ENCODE measurements at places on chromosomes 6 and 20.

GRCh38 chr20:44597930-44598329, 15.6 kb downstream of the PKIG start:
- no peak for DNase-seq

DNA sequence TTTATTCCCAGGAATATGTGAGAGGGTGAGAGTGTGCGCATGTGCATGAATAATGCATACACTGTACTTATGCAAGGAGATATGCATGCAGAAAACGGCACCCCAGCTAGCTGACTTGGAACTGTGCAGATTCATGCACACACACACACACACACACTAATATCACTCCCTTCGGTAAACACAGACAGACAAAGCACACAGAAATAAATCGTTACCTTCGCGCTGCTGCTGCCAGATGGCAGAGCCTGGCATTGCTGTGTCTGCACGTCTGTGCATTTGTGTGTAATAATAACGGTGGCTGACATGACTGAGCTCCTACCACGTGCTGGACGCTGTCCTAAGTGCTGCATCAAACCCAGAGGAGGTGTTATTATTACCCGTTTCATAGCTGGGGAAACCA, 36.8 kb downstream of the PREX1 start:
- no peak for DNase-seq

DNA sequence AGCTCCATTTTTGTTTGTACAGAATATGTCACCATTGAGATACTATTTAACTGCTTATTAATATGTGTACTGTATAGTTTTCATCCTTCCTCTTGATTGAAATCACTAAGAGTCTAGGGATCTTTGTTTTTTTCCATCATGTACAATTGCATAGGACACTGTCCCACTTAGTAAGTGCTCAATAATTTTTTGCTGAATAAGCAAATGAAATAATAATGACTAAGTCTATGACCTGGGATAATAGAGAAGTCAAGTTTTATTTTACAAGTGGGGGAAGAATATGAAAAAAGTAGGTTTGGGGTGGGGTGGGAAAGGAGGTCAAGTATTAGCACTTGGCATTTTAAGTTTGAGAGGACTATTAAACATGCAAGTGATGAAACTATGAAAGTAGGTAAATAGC, 4.5 kb upstream of the EYS start:
- no peak for DNase-seq

DNA sequence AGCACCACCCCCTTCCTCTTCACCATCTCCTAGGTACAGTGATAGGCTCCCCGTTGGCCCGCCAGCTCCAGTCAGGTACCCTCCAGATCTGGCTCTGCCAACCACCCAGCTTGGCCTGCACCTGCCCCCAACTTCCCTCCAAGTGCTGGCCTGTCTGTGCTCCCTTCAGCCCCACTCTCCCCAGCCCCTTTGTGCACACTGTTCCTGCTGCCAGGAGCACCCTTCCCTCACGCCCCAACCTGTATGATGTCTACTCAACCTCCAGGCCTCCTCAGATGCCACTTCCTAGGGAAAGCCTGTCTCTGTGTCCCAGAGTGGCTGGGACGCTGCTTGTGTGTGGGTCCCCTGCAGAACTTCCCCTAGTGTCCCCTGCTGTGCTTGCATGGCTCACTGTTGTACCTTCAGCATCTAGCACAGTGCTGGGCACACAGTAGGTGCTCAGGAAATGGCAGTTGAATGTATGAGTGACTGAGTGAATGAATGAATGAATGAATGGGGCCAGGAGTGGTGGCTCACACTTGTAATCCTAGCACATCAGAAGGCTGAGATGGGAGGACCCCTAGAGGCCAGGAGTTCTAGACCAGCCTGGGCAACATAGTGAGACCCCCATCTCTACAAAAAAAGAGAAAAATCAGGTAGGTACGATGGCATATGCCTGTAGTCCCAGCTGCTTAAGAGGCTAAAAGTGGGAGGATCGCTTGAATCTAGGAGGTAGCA, 3.0 kb downstream of the ZBP1 start:
- no peak for DNase-seq

GRCh38 chr6:132300323-132300949, 100.8 kb downstream of the MOXD1 start:
- DNase-seq: no peak

- no peak for DNase-seq
Observed at GRCh38 chr6:31908791-31909190, 6.9 kb upstream of the ZBTB12 start.

DNA sequence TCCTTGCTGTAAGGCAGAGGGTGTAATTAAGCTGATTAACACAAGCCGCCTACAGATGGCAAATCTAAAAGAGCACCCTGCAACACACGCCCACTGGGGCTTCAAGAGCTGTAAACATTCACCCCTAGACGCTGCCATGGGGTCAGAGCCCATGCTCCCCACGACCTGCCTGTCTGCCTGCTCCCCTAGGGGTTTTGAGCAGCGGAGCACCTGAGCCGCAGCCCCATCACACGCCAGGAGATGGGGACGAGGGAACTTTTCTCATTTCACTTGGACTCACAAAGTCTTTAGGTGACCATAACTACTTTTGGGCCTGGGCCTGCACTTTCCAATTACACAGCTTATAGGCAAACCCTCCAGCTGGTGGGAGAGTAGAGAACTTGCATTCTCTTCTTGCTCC, 99.0 kb upstream of the SOX4 start:
- no peak for DNase-seq

DNA sequence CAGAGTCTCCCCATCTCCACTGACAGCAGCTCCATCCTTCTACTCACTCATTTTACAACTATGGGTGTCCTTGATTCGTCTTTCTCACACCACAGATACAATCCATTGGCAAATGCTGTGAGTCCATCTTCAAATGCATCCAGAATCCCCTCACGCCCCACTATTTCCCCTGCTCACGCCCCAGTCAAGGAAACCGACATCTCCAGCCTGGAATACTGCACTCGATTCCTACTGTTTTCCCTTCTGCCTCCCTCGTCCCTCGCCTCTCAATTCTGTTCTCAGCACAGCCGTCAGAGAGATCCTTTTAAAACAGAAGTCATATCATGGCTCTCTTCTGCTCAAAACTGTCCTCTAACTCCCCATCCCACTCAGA, 4.7 kb downstream of the HLA-B start:
- DNase-seq: no peak

DNA sequence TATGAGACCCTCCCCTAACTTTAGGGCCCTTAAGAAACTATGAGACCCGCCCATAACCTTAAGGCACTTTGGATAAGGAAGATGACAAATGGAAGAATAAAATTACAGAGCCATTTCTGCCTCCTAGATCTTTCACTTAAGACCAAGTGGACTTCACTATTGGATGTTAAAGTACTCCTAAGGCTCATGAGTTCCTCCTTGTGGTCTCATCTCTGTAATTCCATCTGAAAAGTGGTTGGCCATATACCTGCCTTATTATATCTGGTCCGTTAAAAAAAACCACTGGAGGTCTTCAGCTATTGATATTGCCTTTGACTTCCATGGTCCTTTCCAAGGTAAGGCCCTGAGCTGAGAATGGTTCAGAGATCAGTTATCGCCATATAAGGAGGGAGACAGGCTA, 310.3 kb downstream of the EYA4 start:
- no peak for DNase-seq

- no peak for DNase-seq
Observed at GRCh38 chr20:43915211-43916072, 790 bp downstream of the TOX2 start.

- DNase-seq: no peak
Observed at GRCh38 chr20:43941476-43942200, 27.0 kb downstream of the TOX2 start.

DNA sequence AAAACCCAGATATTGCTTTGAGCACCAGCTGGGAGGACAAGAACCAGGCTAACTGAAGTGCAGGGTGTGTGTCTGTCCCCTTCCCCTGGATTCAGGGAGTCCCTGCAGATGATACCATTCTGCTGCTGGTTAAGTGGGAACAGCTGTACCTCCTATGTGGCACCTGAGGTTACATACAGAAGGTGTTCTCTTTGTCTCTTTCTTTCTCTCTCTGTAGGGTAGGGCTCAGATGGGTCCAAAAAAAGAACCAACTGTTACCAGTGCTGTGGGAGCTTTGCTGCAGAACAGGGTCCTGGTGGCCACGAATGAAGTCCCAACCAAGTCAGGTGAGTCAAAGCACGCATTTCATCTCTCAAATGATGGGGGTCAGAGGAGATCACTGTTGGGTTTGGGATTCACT, 38.6 kb downstream of the ZC2HC1B start:
- no peak for DNase-seq

GRCh38 chr6:36969988-36970891, 15.7 kb downstream of the PI16 start:
- DNase-seq: no peak

DNA sequence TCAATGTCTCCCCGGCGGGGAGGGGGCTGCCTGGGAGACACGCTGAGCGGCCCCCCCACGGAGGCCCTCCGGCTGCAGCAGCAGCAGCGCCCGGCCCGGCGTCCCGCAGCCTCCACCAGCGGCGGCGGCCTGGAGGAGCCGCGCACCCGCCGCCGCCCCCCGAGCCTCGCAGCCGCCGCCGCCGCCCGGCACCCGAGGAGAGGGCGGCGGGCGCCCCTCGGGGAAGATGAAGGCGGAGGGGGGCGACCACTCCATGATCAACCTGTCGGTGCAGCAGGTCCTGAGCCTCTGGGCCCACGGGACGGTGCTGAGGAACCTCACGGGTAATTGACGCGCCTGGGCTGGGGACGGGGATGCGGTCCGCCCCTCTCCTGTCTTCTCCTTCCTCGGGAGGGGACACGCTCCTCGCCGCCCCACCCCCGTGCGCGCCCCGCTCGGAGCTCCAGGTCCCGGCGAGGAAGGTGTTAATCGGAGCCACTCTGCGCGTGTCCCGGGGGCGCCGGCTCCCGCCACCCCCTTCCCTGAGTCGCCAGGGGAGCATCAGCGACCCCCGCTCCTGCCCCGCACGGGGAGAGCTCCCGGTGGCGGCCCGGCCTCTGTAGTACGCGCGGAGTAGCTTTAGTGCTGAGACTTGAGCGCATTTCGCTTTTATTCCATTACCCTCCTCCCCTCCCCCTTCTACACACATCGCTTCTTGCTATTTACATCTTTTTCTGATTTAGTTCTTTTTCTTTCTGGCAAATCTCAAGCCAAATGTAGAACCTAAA, 686 bp downstream of the TMEM170B start:
- peak; percentile 45 for DNase-seq

DNA sequence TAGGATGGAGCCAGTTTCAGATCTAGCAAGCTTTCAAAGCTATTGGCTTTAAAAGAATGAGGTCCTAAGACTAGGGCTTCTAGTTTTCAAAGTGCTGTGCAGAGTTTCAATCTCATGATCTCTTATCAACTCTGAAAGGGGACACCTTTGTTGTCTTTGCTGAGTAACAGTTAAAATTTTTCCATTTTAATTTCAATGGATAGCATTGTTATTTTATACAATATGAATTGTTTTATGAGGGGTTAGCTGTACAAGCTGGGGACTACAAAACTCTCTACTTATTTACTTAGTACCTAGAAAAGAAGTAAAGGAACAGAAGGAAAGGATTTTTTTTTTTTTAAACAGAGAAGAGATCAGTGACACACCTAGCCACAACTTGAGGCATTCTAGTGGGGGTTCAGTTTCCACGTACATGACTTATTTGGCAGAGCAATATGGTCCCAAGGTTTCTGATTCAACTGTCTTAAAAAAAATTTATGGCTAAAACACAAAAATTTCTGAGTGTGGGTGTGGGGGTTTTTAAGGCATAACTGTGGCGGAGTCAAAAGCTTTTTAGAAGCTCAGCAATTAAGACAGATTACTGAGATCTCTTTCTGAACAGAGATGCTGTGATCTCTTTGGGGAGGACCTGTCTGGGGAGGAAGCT, 46.1 kb upstream of the JAG1 start:
- no peak for DNase-seq

DNA sequence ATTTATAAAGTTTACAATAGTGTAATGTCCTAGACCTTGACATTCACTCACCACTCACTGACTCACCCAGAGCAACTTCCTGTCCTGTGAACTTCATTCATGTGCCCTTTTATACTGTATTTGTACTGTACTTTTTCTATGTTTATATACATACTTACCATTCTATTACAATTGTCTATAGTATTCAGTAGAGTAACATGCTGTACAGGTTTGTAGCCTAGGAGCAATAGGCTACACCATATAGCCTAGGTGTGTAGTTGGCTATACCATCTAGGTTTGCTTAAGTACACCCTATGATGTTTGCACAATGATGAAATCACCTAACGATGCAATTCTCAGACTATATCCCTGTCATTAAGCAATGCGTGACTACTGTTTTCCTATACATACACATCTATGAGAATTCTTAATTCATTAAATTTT, 17.5 kb downstream of the EDEM2 start:
- DNase-seq: no peak

GRCh38 chr6:6494677-6495076, 93.8 kb upstream of the LY86 start:
- no peak for DNase-seq

DNA sequence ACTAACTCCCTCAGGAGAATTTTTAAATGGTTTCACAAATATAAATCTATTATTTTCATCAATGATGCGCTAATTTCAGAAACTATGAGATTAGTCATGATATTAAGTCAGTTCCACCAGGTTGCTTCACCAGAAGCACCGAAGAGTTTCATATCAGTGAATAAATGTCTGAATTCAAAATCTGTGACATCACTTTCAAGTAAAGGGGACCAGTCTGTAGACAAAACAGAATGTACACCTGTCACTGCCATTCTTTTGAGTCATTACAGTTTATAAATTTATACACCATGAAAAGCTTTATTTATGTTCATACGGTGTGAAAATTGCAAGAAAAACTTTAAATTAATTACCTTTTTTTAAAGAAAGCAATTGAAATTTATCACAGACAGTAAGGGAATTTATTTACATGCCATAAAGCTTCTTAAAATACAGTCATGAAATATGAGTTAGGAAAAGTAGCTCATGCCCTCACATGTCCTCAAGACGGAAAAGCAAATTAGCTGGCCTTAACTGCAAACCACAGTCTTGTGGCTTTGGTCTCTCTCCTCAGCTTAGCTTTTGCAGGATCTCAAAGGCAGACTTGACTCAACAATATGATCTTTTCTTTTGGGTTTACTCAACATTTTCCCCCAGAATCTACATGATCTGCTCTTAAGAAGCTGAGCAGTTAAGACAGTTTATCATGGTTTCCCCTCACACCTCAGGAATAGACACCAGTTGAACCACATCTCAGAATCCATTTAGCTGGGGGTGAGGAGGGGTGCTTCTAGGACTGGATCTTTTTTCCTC, 177.7 kb upstream of the MCHR2 start:
- no peak for DNase-seq

- DNase-seq: no peak
Observed at GRCh38 chr20:51318058-51318949, 224.2 kb downstream of the NFATC2 start.

DNA sequence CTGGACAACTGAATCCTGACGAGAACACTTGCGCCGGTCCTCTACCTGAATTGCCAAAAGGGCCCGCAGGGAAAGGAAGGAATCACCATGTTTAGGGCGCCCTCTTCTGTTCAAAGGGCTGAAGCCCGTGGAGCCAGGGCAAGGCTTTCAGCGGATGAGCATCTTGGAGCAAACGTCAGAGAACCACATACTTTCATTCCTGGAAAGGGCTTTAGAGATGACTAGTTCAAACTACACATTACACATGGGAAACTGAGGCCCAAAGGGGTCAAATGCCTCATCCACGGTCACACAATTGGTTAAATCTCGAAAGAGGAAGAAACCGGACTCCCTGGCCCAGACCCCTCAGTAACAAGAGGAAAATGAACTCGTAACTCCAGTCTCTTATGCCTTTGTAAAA, 11.5 kb upstream of the ZNF133 start:
- DNase-seq: peak; percentile 74
